ENCODE measurements at places on chromosomes 3 and 15.

GRCh38 chr3:37590328-37591079 lies 271.2 kb upstream of the CTDSPL start:
- DNase-seq, result no peak

DNA sequence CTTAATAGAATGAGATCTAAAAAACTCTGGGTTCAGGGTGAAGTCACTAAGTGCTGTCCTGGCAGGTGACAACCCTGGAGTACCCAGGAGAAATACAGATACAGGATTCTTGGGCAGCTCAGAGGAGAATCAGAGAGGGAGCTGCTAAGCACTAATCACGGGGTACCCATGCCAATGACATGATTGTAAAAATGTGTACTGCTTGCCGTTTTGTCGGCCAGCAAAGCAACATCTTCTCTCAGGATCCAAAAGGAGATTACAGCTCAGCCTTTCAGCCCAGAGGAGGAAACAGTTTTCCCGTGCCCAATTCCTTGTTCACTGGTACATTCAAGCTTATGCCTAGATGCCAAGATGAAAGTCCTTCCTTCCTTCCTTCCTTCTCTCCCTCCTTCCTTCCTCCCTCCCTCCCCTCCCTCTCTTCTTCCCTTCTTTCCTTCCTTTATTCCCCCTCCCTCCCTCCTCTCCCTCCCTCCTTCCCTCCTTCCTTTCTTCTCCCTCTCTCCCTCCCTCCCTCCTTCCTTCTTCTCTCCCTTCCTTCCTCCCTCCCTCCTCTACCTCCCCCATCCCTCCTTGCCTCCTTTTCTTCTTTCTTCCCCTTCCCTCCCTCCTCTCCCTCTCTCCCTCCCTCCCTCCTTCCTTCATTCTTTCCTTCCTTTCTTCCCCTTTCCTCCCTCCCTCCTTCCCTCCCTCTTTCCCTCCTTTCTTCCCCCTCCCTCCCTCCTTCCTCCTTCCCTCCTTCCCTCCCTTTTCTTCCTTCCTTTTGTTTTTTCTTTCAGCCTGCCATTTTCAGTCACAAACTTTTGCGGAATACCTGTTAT lies 4.1 kb upstream of the MINAR1 start:
- no peak for DNase-seq

DNA sequence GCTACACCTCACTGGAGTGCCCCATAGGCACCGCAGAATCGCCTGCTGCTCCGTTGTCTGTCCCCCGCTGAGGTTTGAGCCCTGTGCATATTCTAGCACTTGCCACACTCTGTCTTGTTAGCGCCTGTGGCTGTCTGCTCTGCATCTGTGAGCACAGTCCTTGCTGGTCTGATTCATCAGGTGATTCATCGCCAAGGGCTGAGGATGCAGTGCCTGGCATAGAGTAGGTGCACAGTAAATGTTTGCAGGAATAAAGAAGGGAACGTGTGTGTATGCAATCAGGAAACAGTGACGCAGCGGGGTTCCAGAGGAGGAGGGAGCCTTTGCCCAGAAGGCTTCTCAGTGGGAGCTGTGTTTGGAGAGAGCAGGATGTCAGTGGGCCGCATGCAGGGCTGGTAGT lies 124.0 kb upstream of the PLXNA1 start:
- peak; percentile 86 for DNase-seq

DNA sequence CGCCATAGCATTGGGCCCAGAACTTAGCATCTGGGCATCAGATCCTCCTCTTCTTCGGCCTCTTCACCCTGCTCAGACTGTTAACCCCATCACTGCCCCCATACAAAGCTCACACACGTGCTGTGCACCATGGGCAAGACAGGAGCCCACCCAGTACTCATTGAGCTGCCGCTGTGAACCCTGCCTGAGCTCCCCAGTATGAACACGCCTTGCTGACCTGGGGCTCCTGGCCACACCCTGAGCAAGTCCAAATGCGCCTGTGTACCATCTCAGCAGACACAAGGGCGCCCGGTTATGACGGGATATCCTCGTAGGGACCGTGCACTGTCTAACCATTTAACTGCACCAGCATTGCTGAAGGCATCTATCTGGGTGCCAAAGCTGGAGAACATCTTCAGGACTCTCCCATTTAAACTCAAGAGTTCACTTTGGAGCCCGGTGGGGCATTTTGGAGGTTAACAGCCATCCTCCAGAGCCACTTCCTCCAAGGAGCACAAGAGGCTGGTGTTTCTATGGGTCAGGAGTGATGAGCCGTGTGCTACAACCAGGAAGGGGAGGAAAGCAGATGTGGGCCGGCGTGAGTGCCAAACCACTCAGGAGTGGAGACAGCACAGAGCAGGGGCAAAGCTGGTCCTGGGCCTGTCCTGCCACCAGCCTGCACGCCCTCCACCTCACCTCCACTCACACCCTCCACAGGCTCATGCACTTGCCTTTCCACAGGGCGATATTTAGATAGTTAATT lies 12.1 kb downstream of the PRR23E start:
- DNase-seq, result no peak

DNA sequence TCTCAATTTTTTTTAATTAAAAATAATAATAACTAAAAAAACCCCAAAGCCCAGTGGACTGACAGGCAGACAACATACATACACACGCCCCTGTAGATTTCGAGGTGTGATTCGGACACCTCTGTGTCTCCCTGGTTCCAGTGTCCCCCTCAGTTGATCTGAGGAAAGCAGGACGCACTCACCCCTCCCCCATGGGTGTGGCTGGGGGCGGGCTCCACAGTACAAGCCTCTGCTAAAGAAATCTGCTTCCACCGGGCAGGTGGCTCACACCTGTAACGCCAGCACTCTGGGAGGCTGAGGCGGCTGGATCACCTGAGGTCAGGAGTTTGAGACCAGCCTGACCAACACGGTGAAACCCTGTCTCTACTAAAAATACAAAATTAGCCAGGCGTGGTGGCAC lies 33.8 kb upstream of the BLM start:
- no peak for DNase-seq

GRCh38 chr3:113039546-113039945 lies 48.8 kb downstream of the GTPBP8 start:
- no peak for DNase-seq

GRCh38 chr15:69225355-69226022 lies 65.1 kb downstream of the GLCE start:
- DNase-seq, result no peak

GRCh38 chr3:105555206-105555605 lies 188.5 kb downstream of the ALCAM start:
- DNase-seq, result no peak

DNA sequence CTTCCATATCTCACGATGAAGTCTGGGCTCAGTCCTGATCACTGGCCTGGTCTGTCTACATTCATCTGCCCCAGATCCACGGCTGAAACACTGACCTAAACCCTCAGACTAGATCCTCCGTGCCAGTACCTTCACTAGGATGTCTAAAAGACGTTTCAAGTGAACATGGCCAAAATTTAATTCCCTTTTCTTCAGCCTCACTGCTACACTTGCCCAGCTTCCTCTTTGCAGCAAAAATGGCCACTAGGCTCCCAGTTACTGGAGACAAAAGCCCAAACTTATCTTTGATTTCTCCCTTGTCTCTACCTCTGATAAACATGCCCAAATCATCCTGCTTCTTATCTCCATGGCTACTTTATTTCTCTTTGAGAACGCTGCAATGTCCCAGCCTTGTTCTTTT lies 1.7 kb downstream of the RASSF1 start:
- no peak for DNase-seq

DNA sequence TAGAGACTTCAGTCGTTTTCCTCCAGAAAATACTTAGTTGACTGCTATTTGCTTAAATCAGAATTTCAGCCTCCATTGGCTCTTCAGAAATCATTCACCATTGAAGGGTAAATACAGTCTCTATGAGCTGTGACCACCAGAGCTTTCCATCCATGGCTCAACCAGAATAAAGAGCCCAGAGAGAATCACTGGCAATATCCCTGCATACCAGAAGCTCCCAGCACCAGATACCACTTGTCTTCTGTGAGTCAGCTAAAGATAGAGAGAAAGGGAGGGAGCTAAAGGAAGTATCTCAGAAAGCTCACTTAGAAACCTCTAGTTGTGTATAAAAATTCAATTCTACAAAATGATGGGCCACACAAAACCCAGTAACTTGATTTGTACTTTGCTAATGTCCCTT lies 115.2 kb upstream of the TMCO5A start:
- DNase-seq, result no peak

DNA sequence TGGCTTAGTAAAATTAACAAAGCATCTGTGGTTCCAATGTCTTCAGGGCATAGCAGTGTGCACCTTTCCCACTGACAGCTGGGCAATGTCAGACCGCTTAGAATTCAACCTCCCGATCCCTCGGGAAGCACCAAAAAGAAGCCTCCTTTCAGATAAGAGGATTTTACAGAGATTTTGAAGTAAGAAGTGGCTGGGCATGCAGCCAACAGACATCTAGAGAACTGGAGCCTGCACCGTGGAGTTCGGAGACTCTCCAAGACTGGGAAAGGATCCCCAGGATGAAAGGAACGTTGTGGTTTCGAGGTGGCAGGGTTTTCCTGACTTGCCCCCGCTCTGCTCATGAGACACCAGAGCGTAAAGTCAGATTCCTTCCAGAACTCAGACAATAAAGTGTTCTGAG lies 5.3 kb downstream of the FAM174B start:
- DNase-seq, result no peak

- DNase-seq, result no peak
Measured at GRCh38 chr3:156720826-156721225, 46.4 kb downstream of the TIPARP start.

DNA sequence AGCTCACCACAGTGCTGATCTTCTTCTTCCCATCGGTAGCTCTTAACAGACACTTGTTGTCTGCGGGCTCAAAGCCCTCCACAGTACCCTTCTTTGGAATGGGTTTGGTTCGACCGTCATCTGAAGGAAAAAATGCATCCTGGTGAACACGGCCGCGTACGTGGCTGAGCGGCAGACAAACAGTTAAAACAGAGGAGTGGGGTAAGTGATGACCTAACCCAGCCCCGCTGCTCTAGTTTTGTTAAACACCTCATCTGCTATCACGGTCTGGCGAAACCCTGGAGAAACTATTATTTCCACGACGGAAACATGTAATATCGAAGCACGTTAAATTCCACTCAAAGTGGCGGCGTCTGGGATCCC lies 725 bp downstream of the SRP14 start:
- no peak for DNase-seq

DNA sequence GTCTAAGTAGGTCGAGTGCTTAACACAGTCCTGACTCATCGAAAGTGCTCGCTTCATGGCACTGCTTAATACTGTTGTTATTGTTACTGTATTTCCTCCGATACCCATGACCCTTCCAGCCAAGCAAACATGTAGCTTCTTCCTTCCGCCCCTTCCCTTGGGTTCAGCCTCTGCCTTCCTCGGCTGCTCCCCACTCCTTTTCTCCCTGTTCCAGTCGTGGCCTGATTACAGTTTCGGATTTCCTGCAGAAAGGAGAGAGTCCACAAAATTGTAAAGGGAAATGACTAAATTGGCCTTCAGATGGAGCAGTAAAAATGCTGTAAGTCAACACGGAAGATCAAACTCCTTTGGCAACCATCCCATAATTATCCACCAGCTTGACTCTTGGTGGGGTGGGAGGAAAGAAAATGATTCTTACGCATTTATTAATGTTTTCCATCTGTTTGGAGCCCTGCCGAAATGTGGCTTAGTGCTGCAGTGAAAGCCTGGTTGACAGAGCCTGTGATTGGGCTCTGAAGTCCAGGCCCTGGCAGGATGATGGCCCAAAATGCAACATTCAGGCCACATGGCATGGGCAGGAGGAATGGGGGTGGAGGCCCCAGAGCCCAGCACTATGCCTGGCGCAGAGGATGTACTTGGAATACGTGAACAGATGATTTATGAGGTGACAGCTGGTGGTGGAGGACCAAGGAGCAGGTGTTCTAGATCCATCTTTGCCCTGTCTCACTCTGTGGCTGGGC lies 37.6 kb downstream of the FAM3D start:
- no peak for DNase-seq

- no peak for DNase-seq
Measured at GRCh38 chr3:32817558-32818228, at the start of gene TRIM71. Gene TRIM71 (plus strand): TSS chr3:32817997. CDS start chr3:32818081, 84 bp downstream.

GRCh38 chr15:81889485-81889881 lies 156.3 kb downstream of the MEX3B start:
- DNase-seq, result no peak

DNA sequence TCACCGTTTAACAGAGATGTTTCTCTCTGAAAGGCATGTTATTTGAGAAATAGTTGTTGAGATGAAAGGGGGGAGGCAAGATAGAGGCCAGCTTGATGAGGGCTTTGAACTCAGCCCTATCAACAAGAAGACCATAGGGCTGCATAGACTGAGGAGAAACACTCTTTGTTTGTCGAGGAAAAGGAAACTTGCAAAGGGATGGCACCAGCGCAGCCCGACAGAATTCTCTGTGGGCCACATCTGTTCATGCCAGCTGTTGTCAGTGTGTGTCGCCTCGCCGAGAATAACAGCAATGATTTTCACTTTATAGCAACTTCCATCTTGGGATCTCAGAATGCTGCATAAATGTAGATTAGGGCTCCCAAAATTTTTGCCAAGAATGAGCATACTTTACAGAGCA lies 478.3 kb upstream of the TPRG1 start:
- DNase-seq, result no peak

- no peak for DNase-seq
Measured at GRCh38 chr3:8761866-8762265, 7.5 kb downstream of the OXTR start.

- DNase-seq, result no peak
Measured at GRCh38 chr15:68642491-68642845, 63.7 kb downstream of the CORO2B start.

GRCh38 chr3:136731274-136731884 lies 20.8 kb downstream of the STAG1 start:
- no peak for DNase-seq

DNA sequence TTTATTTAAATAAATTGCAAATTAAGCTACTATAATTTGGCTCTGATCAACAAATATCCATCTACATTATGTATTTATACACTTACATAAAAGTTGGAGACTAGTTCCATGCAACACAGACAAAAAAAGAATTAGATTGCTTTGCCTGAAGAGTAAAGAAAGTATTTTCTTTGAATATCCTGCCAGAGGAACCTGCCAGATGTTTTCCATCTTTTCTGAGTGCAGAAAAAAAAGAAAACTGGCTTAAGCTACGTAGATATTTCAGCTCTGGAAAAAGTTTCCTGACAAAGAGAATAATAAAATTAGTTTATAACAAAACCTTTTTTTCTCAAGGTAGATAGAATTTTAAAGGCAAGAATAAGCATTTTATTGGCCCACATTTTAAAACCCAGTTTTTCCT lies 607.5 kb upstream of the NAALADL2 start:
- no peak for DNase-seq

DNA sequence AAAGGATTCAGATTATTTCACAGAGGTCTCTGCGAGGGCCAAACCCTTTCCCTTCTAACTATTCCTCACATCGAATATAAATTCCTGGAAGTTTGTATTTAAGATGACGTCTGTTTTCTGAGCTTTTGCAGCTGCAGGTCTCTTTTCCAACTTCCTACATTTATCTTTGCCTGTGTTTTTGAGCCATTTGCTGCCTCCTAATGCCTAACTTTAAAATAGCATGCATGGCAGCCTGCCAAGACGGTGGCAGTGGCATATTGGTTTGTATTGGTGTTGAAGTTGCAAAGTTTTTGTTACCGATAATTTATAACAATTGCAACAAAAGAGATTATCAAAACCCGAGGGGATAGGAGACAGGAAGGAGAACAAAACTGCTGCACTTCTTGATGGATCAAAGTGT lies 187.1 kb upstream of the DNAJC19 start:
- peak; percentile 10 for DNase-seq

GRCh38 chr3:38552364-38552763 lies 56.2 kb downstream of the EXOG start:
- no peak for DNase-seq
